ENCODE measurements at places on chromosomes 3 and 15.

- no peak for DNase-seq
Observed at GRCh38 chr3:59519094-59519493, 469.3 kb upstream of the CFAP20DC start.

DNA sequence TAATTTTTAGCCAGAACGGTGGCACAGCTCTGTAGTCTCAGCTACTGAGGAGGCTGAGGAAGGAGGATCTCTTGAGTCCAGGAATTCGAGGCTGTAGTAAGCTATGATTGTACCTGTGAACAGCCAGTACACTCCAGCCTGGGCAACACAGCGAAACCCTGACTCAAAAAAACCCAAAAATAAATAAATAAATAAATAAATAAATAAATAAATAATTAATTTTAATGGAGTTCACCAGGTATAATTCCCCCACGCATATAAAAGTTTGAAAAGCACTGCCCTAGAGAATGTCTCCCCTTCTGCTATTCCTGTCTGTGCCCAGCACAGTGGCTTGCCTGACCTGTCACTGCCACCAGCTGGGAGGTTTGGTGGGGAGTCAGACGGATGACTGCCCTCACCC lies 4.2 kb upstream of the RLBP1 start:
- DNase-seq: no peak

DNA sequence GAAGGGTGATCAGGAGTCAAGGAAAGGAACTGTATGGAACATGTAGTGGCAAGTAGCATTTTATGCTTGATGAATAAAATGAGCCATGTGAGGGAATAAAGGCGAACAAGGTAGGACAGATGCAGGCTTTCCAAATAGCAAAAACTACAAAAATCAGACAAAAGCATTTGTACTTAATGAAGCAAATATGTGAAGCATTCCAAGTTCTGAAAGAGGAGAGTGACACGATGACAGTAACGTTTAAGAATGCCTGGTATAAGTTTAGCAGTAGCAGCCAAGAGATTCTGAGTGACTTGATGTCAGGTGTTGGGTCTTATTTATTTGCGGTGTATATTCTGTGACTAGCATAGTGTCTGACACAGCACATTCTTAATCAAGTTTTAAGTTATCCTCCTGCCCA lies 408.2 kb upstream of the RASGRP1 start:
- DNase-seq: no peak

- peak; percentile 100 for DNase-seq
Observed at GRCh38 chr3:197371591-197372046, 73.2 kb upstream of the DLG1 start.

GRCh38 chr3:15108082-15108545 lies 9.2 kb upstream of the RBSN start:
- DNase-seq: no peak

- DNase-seq: no peak
Observed at GRCh38 chr3:134608023-134608770, 42.6 kb downstream of the KY start.

GRCh38 chr3:65024148-65024547 lies 336.3 kb upstream of the ADAMTS9 start:
- DNase-seq: no peak
